ENCODE measurements at places on chromosomes 6 and 20.

- DNase-seq = no peak
Observed at GRCh38 chr6:134622382-134623173, 304.7 kb upstream of the SGK1 start.

DNA sequence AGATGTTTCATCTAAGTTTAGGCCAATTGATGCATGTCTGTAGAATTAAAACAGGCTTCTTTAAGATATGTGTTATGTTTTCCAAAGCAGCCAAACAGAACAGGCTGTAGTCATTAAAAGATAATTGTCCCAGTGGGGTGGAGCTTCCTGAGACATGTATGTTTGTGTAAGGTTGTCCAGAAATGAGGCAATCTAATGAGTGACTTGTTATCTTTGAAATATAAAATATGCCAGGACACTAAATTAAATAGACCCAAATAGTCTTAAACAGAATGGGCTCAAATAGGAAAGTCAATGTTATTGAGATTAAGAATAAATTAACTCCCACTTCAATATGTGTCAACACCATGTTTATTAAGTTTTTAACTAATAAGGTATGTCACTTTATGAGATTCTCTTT lies 204.7 kb upstream of the RNF217 start:
- peak; percentile 42 for DNase-seq

DNA sequence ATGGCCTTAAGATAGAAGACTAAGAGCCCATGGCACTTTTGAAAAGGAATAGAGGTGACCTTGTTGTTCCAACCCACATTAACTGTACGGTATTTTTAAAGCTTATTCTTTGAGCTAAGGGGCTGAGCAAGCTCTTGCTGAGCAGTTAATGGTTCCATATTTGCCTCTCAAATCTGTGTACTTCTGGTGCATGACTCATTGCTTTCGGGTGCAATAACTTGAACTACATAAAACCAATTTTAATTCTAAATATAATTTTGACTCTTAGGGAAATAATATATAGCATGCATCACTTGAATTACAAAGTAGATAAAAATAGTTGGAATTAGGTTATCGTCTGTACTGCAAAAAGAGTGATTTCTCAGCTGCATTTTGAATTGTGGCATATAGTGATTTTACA lies 348.1 kb upstream of the CITED2 start:
- DNase-seq = no peak

DNA sequence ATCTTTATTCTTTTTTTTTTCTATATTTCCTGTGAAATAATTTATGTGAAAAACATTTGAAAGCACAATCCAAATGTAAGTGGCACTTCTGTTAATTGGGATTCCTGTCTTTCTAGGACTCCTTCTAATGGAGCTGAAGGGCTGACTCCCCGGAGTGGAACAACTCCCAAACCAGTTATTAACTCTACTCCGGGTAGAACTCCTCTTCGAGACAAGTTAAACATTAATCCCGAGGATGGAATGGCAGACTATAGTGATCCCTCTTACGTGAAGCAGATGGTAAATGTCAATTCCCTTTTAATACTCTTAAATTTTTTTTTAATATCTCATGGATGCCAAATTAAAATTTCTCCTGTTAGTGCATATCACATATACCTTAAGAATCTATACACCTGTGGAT lies 35.0 kb downstream of the CDC5L start:
- no peak for DNase-seq

DNA sequence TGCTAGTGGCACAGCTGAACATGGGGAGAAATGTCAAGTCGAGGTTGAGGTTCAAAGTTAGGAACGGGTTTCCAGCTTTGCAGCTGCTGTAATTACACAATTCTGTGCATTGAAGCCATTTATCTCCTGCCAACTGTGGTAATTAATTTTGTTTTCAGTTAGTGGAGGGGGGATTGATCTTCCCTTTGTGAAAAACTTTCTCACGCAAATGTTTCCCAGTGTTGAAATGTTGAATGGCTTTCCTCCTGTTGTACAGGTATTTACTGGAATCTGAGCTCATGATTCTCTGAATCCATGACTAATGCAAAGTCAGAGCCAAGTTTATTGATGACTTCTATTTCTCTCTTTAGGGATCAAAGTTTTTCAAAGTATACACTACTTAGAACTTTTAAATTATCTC lies 198.4 kb upstream of the SLC35B3 start:
- no peak for DNase-seq

GRCh38 chr6:68718385-68719073 lies 83.4 kb downstream of the ADGRB3 start:
- DNase-seq = no peak

GRCh38 chr6:133160536-133160935 lies 80.6 kb upstream of the EYA4 start:
- DNase-seq = no peak

Measured in NCI-H146 (cell line).